ENCODE measurements at places on chromosomes 7 and 10.
A peak's percentile ranks its signal among the peaks of the same experiment; 100 is the strongest.

DNA sequence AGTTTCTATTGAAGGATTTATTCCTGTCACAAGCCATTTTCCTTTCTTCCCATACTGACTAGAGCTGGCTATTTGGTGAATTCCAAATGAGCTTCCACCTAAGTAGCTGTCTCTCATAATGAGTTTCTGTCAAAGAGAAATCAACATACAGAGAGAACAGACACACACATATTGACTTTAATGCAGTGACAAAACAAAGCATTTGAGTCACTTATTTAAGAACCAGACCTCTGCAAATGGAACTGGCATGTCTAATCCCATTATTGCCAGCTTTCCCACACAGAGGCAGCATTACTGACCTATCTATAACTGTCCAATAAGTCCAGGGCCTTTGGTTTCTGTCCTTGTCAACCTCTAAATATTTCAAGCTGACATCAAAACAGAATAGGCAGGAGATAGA is 179.3 kb upstream of the CSTF2T start:
- no peak for DNase-seq

GRCh38 chr10:93376372-93377293 is 105.5 kb downstream of the MYOF start:
- DNase-seq = peak; percentile 48

DNA sequence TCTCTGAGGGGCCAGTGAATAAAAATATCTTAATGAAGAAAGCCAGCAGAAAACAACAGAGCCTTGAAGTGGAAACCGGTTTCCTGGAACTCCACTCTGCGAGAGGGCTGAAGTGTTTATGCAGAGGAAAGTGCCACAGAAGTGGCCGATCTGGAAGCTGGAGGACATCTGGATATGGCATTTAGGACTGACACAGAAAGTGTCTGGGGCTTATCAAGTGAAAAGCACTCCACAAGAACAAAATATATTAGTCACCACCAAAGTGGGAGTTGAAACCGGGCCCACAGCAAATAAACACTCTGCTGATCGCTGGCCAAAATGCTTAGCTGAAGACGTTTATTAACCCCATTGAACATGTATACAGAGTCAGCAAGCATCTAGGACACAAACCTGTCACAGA is 7.8 kb downstream of the NOD1 start:
- no peak for DNase-seq

GRCh38 chr7:37341033-37341630 is 107.5 kb downstream of the ELMO1 start:
- DNase-seq = no peak

GRCh38 chr10:51527522-51528219 is 171.7 kb downstream of the CSTF2T start:
- no peak for DNase-seq

DNA sequence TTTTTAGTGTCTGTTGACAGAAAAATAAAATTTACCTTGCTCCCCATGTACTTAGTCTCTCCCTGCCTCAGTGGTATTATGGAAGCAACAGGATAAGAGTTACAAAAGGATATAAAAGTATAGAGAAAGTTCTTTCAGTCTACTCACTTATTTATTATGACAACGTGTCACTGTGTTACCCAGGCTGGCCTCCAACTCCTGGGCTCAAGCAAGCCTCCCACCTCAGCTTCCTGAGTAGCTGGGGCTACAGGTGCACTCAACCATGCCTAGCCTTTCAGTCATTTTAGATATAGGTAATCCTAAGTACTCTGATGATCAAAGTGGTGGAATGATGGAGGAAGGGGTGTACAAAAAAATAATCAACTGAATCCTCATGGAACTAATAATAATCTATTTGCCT is 215.2 kb upstream of the MKLN1 start:
- no peak for DNase-seq

GRCh38 chr7:98285157-98286092 is 3.9 kb downstream of the BRI3 start:
- no peak for DNase-seq

GRCh38 chr10:106424054-106424453 is 740.5 kb downstream of the SORCS1 start:
- no peak for DNase-seq

GRCh38 chr10:123446449-123447156 is 219.6 kb upstream of the GPR26 start:
- DNase-seq = no peak

- DNase-seq = no peak
Measured at GRCh38 chr7:87507446-87507845, 32.0 kb upstream of the ABCB4 start.

DNA sequence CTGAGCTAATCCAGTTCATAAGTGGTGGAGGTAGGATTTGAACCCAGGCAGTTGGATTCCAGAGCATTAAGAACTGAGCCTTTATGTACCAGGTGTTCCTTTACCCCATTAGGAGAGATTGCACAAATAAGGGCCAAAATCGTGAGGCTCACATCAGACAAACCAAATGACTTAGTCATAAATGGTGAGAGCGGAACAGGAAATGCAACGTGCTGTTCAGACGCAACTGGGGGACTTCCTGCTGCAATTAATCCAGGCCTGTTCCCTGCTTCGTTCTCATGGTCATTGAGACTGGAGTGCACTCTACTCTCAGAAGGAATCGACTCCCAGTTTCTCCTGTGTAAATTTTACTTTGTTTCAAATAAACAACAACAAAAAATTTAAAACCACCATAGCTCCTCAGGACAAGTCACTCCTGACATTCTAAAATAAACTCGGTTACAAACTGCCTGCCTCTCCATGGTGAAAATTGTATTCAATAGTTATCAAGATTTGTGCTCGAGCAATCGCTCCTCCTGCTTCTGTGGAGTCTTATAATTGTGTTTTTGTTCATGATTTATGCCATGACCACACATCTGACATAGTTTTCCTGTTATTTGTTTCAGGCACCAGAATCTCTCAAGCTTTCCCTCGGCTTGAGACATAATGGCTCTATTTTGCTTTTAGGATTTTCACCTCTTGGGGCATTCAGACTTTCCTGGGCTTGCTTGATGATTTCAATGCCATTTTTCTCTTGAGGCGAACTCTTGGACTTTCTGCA is 115.3 kb upstream of the BMPER start:
- no peak for DNase-seq

DNA sequence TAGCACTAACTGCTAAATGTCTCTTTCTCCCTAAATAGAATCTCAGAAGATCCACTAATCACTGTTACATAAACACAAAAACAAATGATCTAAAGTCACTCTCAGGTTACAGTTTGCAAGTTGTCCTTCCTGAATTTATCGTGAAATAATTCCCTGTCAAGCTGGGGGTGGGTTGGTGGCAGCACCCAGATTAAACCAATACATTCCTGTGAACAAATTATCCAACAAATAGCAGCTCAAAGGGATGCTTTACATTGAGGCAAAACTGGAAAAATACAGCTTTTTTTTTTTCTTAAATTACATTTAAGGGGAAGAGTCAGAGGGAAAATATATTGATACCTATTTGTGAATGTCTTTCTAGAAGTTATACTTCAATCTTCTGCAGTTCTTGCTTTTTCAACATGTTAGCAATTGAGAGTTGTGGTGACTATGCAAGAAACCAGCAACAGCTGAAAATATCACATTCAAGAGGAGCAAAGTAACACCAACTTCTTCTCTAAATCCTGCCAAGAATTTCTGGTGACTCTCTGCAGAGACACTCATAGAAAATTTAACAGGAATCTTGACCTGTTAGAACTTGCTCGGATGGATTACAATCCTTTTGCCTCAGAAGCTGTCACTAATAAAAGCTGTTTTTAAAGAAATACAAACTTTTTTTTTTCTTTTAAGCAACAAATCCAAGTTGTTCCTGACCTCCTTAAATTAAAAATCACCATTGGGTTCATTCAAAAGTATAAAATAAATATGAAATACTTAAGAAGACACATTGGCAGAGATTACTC is 18.9 kb downstream of the LMOD2 start:
- DNase-seq = no peak

GRCh38 chr10:89653410-89653869 is 8.4 kb upstream of the PANK1 start:
- DNase-seq = no peak

- DNase-seq = no peak
Measured at GRCh38 chr10:132925614-132926013, 16.8 kb downstream of the CFAP46 start.

- DNase-seq = no peak
Measured at GRCh38 chr10:90798482-90798881, 59.4 kb downstream of the HTR7 start.

- DNase-seq = no peak
Measured at GRCh38 chr7:50795253-50795652, 12.6 kb upstream of the GRB10 start.

DNA sequence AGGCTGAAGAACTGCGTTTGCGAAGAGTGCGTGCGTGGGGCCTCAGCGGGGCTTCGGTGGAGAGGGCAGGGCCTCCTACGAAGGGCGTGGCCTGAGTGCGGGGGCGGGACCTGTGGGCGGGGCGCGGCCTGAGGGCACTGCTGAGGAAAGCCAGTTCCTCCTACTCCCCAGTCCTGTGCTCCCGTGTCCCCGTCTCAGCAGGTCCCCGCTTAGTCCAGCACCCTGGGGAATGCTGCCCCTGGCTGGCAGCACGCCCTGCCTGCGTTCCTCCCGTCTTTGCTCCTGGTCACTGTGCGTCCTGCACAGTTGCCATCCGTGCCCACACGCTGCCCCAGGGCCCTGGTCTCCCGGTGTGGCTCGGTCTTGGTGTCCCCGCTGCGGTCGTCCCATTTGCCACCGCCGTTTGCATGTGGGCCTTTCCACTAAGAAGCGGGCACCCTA is 177.1 kb downstream of the ZNF248 start:
- no peak for DNase-seq

DNA sequence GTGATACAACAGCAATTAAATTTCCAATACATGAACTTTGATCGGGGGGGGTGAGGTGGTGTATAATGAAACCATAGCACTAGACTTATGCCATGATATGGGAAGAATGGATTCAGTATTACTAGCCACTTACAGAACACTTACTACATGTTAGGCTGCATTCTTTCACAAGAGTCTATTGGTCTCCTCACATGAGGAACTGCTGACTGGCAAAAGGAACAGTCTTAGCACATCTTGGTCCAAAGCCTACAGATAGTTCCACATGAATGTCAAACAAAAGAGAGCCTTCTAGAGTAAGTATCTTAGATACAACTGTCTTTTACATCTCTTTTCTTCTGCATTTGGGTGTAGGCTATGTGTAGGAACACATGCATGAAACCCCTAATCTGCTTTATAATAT is 115.9 kb upstream of the DNAJB12 start:
- DNase-seq = no peak

DNA sequence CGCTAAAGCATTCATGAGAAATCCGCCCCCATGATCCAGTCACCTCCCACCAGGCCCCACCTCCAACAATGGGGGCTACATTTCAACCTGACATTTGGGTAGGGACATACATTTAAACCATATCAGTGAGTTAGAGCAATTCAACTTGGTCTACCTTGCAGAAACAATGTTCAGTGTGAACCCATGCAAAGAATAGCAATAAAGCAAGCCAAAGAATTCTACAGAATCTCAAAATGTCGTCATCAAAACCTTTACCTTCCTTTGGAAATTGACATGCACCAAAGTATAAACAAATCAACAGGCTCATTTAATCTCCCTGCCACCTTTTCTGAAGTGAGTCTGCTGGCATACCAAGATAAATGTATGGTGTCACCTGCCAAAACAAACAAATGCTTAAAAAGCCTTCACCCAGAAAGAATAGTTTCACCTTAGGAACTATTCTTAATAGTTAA is 68.8 kb upstream of the ABLIM1 start:
- no peak for DNase-seq

DNA sequence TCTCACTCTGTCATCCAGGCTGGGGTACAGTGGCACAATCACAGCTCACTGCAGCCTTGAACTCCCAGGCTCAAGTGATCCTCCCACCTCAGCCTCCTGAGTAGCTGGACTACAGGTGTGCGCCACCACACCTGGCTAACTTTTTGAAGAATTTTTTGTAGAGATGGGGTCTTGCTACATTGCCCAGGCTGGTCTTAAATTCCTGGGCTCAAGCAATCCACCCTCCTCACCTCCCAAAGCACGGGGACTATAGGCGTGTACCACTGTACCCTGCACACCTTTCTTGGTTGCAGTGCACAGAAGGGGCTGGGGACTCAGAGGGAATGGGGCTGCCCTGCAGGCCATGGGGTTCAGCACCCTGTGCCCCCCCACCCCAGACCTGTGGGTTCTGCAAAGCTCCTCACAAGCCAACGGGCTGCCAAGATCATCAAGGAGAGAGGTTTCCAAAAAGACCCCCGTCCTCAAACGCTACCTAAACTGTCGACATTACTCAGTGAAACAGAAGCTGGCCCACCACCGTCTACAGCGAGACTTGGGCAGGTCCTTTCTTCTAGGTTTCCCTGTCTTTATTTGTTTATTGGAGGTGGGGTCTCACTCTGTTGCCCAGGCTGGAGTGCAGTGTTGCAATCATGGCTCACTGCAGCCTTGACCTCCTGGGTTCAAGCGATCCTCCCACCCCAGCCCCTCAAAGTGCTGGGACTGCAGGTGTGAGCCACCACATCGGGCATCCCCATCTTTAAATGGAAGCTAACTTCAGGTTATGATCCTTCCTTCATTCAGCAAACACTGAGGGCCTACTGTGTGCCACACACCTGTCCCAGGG is 26.6 kb upstream of the ELFN1 start:
- no peak for DNase-seq

DNA sequence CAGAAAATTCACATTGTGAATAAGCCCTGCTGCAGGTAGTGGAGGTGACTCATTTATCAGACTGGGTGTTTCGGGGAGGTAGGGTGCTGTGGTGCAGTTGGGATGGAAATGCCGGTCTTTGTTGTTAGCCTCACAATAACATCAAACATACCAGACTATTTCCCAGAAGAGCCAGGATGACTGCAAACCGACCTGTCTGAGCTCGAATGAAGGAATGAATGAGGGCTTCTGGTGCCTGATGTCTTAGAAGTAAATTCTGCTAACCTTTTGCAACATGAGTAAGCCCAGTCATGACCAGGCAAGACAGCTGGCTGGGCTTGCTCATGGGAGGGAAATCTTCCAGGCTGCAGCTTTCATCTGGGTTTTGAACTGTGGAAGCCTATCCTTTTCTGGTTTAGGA is 2.4 kb upstream of the VDAC2 start:
- no peak for DNase-seq

DNA sequence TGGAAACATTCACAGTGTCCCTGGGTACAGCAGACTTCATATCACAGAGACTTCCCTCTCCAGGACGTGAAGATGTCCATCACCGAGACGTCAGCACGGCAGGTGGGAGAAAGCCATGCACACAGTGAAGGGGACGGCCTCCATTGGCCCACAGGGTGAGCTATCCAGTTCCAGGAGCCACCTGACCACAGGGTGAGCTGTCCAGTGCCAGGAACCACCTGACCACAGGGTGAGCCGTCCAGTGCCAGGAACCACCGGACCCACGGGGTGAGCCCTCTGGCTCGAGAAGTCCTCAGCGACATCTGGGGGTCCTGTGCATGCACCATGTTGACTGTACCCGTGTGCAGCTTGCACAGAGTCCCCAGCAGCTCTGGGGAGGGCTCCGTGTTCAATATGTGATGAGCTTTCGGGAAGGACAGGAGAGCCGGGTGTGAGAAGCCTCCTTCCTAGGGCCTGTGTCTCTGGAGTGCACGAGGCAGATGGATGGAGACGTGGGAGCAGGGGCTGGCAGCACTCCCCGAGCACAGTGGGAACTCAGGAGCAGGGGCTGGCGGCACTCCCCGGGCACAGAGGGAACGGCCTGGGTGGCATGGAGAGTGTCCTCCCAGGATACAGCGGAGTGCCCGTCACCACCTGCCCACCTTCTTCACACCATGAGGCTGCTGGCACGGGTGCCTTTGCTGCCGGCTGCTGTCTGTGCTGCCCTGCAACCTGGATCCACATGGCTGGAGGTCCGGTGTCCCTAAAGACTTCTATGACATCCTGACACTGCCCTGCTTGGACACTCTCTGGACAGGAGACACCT is 616.2 kb downstream of the DNAJB6 start:
- DNase-seq = no peak

GRCh38 chr7:32062150-32062549 is 8.1 kb downstream of the PDE1C start:
- no peak for DNase-seq
